PC-9 (cell line): ENCODE measurements at places on chromosomes 5 and 9. TPM values are rescaled to one million over a fixed set of nuclear protein-coding genes. Genes with fewer than 3 reads are reported as not detected.

PSAT1 gene
- 238 and 315 TPM in 2 replicates for total RNA-seq

RNF208 gene
- 31.3 and 38.0 TPM in 2 replicates for total RNA-seq

DNA sequence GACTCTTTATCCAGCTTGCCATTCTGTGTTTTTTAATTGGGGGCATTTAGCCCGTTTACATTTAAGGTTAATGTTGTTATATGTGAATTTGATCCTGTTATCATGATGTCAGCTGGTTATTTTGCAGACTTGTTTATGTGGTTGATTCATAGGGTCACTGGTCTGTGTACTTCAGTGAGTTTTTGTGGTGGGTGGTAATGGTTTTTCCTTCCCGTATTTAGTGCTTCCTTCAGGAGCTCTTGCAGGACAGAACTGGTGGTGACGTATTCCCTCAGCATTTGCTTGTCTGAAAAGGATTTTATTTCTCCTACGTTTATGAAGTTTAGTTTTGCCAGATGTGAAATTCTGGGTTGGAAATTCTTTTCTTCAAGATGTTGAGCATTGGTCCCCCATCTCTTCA, 381.1 kb downstream of the MAN2A1 start:
- no peak for DNase-seq

DNA sequence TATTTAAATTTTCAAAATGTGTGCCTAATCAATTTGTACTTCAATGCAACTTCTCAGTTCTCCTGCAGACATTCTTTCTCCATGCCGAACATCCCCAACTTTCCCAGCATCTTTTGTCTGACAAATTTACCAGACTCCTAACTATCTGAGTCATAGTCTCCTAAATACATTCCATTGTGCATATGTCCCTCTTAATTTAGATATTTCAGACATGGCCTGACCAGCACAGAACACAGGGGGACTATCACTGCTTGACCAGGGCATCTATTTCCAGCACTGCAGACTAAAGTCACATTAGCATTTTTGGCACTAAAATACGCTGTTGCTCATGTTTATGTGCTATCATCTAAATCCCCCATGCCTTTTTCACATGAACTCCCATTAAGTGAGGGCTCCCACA, 71.9 kb downstream of the ITGA1 start:
- no peak for DNase-seq

- DNase-seq = no peak
Measured at GRCh38 chr9:107569174-107569573, 79.6 kb upstream of the KLF4 start.

DNA sequence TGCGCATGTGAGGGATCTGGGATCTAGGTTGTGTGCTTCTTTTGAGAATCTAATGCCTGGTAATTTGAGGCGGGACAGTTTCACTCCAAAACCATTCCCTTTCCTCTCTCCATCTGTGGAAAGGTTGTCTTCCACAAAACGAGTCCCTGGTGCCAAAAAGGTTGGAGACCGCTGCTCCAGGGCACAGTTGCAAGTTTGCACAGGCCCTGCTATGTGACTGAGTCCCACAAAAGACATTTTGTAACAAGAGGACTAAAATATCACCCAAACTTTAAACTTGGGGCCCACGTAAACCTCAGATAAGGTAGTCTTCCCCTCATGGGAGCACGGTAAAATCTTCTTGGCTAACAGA, 5.8 kb upstream of the ZNF367 start:
- DNase-seq = no peak

DNA sequence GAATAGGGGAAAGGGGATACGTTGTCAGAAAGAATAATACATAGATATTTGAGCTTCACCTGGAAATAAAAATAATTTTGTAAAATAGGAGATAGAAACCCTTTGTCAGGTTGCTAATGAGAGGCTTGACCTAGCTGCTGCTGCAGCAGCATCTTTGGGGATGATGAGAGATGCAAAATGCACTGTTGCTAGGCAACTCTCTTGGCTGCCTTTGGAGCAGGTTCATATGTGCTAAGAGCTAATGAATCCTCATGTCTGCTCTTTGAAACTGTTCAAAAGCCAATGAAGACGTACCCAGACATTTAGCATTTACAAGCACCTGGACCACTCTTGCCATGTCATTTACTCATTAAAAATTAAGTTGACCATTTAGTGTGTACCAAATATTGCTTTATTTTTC, 121.7 kb downstream of the FOCAD start:
- no peak for DNase-seq

GRCh38 chr9:120652934-120653333, 61.3 kb downstream of the MEGF9 start:
- DNase-seq = no peak

GRCh38 chr5:35374584-35374983, 144.3 kb upstream of the PRLR start:
- no peak for DNase-seq
